ENCODE measurements at places on chromosomes 2 and 18. TPM values are rescaled to one million over a fixed set of nuclear protein-coding genes. Genes with fewer than 3 reads are reported as not detected.
A peak's percentile ranks its signal among the peaks of the same experiment; 100 is the strongest.

Gene REG3G
- total RNA-seq = not detected

Gene KIF1A
- not detected for total RNA-seq

Gene PID1
- total RNA-seq = 0.53 TPM

Gene DQX1
- total RNA-seq = not detected

Gene DPP4
- total RNA-seq = 16.7 TPM

Gene RAB6D
- total RNA-seq = not detected

Gene ZNF804A
- total RNA-seq = not detected

Gene CTAGE1
- not detected for total RNA-seq

Gene G6PC2
- not detected for total RNA-seq

Gene LRRFIP1
- total RNA-seq = 161 TPM

DNA sequence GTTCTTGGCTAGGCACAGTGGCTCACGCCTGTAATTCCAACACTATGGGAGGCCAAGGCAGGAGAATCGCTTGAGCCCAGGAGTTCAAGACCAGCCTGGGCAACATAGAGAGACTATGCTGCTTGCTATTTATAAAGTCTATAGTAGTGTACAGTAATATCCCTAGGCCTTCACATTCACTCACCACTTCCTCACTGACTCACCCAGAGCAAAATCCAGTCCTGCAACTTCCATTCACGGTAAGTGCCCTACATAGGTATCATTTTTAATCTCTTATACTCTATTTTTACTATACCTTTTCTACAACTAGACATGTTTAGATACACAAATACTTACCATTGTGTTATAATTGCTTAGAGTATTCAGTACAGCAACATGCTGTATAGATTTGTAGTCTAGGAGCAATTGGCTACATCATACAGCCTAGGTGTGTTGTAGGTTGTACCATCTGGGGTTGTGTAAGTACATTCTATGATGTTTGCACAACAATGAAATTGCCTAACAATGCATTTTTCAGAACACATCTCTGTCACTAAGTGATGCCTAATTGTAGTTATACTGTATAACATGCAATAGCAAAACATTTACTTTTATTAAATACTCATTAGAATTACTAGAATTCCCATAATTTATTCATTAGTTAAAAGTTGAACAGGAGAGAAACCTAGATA lies 8.8 kb downstream of the DHX57 start:
- peaks cover 23% of the 10 kb centered on the region for H3K36me3 ChIP-seq
- H3K27me3 ChIP-seq = no peaks in the 10 kb centered on the region
- no peak overlapping the region for H3K4me3 ChIP-seq
- H3K27ac ChIP-seq = no peak overlapping the region

DNA sequence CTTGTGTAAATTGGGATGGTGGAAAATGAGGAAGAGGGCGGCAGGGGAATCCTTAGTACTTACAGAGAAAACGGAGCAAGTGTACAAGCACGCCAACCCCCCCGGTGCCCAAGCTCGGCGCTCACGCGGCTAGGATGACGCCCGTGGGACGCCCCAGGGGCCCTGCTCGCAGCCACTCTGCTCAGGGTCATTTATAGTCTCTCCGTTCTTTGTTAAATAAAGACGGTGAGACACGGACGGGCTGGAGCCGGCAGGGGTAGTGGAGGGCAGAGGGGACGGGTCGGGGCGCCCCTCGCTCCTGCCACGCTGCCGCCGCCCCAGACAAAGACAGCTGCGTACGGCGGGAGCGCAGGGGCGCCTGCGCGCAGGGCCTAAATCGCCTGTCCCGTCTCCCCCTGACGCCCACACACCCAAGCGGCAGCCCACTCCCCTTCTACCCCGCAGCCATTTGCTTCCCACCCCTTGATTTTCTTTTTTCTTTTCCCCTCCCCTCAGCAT lies 37.8 kb downstream of the PCBP1 start:
- DNase-seq = peak; percentile 58
- no peaks in the 10 kb centered on the region for H3K36me3 ChIP-seq
- peaks cover 72% of the 10 kb centered on the region for H3K4me1 ChIP-seq
- no peaks in the 10 kb centered on the region for H3K27me3 ChIP-seq
- peak overlapping the region; percentile 83 for H3K4me3 ChIP-seq

GRCh38 chr2:15554525-15555218 lies 6.5 kb downstream of the NBAS start:
- H3K27me3 ChIP-seq = no peaks in the 10 kb centered on the region
- peaks cover 3% of the 10 kb centered on the region for H3K4me1 ChIP-seq
- DNase-seq = no peak
- H3K27ac ChIP-seq = no peak overlapping the region
- no peak overlapping the region for H3K4me3 ChIP-seq
- peaks cover 40% of the 10 kb centered on the region for H3K36me3 ChIP-seq

GRCh38 chr2:64727013-64727767 lies 73.5 kb upstream of the SERTAD2 start:
- H3K4me3 ChIP-seq = peak overlapping the region; percentile 40
- no peaks in the 10 kb centered on the region for H3K36me3 ChIP-seq
- H3K27ac ChIP-seq = peak overlapping the region; percentile 64
- peaks cover 22% of the 10 kb centered on the region for H3K4me1 ChIP-seq

GRCh38 chr2:37367984-37368383 lies 23.6 kb downstream of the QPCT start:
- H3K4me1 ChIP-seq = peaks cover 21% of the 10 kb centered on the region
- H3K27me3 ChIP-seq = peaks cover 7% of the 10 kb centered on the region
- DNase-seq = no peak

DNA sequence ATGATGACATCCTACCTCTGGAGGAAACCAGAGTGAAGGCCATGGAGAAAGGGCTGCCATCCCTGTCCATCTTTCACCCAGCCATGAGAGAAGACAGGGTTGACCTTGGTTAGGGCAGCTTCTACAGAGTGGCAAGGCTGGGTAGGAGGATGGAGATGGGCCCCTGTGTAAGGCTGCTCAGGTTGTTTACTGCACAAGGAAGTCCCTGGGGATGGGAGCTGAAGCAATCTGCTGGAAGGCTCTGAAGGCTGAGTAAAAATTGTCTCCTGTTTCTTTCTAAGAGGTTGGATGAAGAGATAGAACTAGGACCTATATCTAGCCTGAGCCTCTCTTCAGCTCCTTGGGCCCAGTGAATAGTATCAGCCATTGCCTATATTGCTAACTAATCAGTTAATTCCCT lies 14.4 kb downstream of the ELMOD3 start:
- no peaks in the 10 kb centered on the region for H3K4me1 ChIP-seq
- H3K4me3 ChIP-seq = no peak overlapping the region
- no peak overlapping the region for H3K27ac ChIP-seq
- peaks cover 29% of the 10 kb centered on the region for H3K36me3 ChIP-seq

- H3K4me3 ChIP-seq = no peak overlapping the region
- no peak overlapping the region for H3K27ac ChIP-seq
- no peaks in the 10 kb centered on the region for H3K36me3 ChIP-seq
- DNase-seq = no peak
Observed at GRCh38 chr18:50647792-50648191, 87.9 kb downstream of the MAPK4 start.

DNA sequence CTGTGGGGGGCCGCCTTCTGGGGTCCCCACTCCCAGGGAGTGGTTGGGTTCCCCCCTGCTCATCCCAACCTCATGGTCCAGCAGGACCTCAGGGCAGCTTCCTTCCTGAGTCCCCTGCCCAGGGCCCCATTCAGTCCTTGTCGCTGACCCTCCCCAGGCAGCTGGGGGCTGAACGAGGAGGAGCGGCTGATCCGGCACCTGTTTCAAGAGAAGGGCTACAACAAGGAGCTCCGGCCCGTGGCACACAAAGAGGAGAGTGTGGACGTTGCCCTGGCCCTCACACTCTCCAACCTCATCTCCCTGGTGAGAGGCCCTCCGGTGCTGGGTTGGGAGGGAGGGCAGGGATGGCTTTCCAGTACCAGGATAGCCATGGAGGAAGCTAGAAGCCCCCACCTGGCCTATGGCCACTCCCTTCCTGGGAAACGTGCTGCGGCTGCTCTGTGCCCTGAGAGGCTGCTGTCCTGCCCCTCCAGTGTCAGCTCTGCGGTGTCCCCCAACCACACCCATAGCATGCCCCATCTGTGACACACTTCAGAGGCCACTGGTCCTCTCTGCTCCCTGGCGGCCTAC lies 497 bp downstream of the CHRND start:
- no peak overlapping the region for H3K27ac ChIP-seq
- no peaks in the 10 kb centered on the region for H3K36me3 ChIP-seq
- DNase-seq = no peak

DNA sequence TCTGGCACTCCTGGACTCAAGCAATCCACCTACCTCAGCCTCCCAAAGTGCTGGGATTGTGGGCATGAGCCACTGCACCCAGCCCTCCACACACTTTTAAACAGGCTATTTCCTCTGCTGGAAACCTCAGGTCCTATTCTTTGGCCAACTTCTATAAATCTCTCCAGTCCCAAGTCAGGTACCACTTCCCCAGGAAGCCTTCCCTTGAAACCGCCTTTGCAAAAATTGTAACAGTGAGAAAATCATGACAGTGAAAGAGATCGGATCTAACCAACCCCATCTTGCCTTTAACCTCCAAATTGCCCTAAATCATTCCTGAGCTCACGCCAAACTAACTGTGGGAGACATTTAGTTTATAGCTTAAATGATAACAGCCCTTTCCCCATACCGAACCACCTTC lies 67.3 kb upstream of the CABLES1 start:
- H3K27me3 ChIP-seq = no peaks in the 10 kb centered on the region
- H3K4me3 ChIP-seq = no peak overlapping the region
- H3K4me1 ChIP-seq = peaks cover 59% of the 10 kb centered on the region
- no peak overlapping the region for H3K27ac ChIP-seq
- H3K36me3 ChIP-seq = no peaks in the 10 kb centered on the region

DNA sequence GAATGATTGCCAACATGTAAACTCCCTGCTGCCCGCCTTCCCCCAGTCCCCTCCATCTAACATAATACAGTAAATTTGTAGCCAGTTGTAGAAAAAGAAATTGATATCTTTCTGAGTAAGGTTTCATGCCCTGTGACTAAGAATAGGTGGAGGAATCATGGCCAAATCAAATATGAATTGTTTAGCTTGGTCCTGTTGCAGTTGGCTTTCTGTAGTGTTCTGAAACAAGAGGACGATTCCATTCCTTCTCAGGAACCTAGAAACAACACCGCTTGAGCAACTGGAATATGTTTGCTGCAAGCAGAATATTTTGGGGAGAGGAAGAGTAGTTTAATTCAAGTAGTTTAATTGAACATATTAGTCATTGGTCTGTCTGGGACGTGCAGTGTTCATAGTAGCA lies 7.0 kb upstream of the DRC1 start:
- no peaks in the 10 kb centered on the region for H3K4me1 ChIP-seq
- no peaks in the 10 kb centered on the region for H3K27me3 ChIP-seq
- DNase-seq = no peak
- H3K36me3 ChIP-seq = peaks cover 12% of the 10 kb centered on the region
- no peak overlapping the region for H3K4me3 ChIP-seq

GRCh38 chr2:206443735-206444527 lies 599 bp downstream of the ADAM23 start:
- H3K27me3 ChIP-seq = peaks cover 59% of the 10 kb centered on the region
- peak overlapping the region; percentile 38 for H3K4me3 ChIP-seq
- H3K27ac ChIP-seq = no peak overlapping the region
- no peaks in the 10 kb centered on the region for H3K36me3 ChIP-seq

DNA sequence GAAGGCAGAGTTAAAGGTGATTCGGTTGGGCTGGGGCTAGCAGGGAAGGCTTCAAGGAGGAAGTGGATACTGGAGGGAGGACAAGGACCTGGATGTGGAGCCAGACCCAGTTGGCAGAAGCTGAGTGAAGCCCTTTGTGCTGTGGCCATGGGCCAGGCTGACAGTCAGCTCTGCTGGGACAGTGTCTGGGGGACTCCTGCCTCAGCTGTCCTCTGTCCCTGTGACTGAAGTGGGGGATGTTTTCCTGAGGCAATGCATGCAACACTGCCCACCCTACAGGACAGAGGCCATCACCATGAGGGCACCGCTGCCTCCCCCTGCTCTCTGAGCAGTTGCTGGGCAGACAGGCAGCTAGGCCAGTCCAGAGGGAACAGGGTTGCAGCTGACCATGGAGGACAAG lies 40.0 kb downstream of the ST8SIA5 start:
- no peaks in the 10 kb centered on the region for H3K36me3 ChIP-seq
- no peaks in the 10 kb centered on the region for H3K4me1 ChIP-seq
- DNase-seq = no peak
- H3K27me3 ChIP-seq = peaks cover 5% of the 10 kb centered on the region
- no peak overlapping the region for H3K4me3 ChIP-seq

GRCh38 chr2:138333677-138334076 lies 167.9 kb upstream of the SPOPL start:
- no peaks in the 10 kb centered on the region for H3K36me3 ChIP-seq
- no peaks in the 10 kb centered on the region for H3K27me3 ChIP-seq
- no peaks in the 10 kb centered on the region for H3K4me1 ChIP-seq
- no peak overlapping the region for H3K4me3 ChIP-seq
- DNase-seq = no peak

DNA sequence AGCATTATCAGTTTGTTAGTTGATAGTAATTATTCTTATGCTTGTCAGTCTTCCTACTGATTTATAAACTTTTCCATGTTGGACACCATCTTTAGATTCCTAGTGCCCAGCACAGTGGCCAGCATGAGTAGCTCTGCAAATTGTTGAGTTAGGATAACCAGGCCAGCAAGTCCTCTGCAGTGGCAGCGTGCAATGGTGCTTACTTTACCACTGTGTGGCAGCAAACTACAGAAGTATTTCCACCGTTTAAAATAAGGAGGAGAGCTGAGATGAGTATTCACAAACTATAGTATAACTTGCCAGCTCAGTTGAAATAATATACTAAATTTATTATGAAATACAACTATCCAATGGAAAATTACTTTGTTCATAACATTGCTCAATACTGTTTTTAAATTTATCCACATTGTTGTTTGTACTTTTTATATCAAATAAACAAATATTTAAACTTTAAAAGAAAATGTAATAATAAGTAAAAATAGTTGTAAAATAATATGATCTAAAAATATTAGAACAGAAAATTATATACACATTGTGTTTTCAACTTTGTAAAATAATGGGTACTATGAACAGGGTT lies 9.3 kb upstream of the THADA start:
- no peak overlapping the region for H3K4me3 ChIP-seq
- DNase-seq = no peak
- H3K27me3 ChIP-seq = no peaks in the 10 kb centered on the region
- no peak overlapping the region for H3K27ac ChIP-seq

DNA sequence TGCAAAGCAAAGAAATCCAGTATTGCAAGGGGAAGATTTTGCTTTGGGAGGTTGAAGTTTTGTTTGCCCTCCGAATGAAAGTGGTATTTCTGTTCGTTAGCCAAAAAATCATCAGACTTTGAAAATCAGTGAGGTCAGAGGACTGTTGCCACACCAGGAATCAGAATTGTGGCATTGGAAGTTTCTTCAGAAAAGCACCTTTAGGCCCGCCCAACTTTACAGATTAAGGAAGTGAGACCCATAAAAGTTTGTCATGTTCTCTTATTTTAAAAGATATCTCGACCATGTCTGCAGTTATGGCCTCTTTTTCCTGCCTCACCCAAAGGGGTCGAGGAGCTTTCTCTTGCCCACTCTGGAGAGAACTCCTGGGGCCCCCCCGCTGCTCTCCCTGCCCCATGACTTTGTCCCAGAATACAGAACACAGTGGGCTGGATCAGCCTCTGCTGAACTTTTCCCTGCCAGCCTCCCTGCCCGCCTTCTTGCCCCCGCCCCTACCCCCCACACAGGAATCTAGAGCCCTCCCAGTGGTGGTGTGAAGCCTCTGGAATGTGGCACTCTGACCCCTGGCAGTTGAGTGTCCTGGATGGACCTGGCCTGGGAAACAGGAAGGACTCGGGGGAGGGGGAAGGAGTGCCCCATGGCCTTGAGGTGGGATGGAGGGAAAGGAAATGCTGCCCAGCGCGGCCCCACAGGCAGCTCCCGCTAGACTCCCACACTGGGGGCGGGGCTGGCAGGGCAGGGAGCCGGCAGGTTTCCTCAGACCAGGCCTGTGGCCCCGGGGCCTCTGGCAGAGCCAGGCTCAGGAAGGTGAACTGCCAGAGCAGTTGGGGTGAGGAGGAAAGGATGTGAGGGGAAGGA lies 25.3 kb downstream of the CRIM1 start:
- no peak overlapping the region for H3K27ac ChIP-seq
- H3K27me3 ChIP-seq = no peaks in the 10 kb centered on the region
- H3K4me3 ChIP-seq = no peak overlapping the region

All from CD4-positive, alpha-beta T cell (primary cell).